Stimulated activated CD4-positive, alpha-beta T cell treated with anti-CD3 and anti-CD28 coated beads, Interleukin-1b, Interleukin-23, amount 100 ng/mL, for 1 hour (primary cell): ENCODE measurements at places on chromosomes 6 and 20.

DNA sequence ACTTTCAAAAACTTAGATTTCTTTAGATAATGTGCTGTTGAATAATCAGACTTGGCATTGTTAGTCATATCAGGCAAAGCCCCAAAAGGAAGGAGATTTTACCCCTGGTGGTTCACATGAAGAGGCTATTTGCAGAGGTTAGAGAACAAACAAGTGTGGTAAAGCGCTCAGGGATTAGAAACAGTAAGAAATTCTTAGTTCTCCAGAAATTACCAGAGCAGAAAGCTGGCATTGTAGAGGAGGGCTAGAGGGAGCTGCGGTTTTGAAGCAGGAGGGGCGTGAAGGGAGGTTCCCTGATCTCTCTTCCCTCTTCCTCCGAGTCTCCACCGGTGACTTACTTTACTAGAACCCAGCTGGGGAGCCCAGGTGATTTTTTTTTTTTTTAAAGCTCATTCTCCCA lies 10.2 kb downstream of the MYO6 start:
- DNase-seq = no peak

DNA sequence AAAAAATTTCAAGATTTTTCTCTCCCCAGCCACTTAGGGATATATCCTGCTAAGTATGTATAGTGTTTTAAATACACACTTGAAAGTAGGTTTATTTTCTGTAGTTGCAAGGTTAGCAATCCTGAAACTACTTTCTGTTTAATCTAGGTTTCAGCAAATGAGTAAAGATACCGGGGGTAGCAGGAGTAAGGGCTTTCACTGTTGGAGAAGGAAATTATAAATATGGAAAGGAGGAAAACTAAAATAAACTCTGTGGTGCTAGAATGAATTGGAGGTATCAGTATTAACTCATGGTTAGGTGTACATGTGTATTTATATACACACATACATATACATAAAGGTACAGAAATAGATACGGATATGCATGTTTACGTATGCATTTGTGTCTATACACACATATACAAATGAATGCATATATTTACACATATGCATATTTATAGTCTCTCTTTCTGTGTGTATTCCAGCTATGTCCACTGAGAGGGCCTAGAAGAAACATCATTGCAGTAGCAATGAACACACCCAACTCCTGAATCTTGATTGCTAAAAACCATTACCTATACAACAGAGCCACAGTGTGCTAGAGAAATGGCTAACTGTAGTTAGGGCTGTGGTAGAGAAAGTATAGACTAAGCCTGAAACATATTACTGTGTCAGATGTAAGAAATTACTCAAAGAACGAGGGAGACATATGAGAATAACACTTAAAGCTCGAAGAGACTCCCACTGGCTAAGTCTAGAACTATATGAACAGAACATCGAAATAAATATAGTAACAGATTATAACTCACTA lies 95.9 kb upstream of the EMILIN3 start:
- DNase-seq = no peak

DNA sequence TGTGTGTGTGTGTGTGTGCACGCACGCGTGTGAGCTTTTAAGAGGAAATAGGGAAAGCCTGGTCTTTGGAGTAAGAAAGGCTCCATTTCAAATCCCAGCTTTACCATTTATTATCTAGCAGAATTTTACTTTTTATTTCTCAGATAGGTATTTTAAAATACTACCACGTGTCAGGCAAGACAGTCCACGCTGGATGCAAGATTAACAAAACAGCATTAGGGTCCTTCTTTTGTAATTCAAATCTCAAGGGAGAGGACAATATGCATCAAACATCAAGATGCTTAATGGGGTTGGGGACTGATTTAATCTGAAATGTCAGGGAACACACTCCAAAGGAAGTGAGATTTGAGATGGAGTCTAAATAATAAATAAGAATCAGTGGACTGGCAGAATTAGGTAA lies 768.8 kb downstream of the PHF3 start:
- no peak for DNase-seq

DNA sequence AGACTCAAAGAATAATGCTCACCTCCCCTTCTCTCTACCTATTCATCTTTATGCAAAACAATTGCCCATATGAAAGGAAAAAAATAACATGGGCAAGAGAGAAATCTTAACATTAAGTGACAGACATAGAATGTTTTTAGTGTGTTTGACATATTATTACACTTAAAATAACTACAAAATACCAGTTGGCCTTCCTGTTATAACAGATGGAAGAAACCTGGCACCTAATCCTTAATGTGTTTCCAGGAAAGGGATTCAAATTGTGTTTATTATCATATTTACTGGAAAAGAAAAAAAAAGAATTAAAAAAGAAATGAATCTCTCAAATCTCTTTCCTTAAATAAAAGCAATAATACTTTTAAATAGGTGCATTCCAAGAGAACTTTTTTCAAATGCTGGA lies 158.6 kb downstream of the LAMP5 start:
- DNase-seq = no peak

- no peak for DNase-seq
These were observed 36.3 kb upstream of the TFAP2C start for GRCh38 chr20:56592817-56593216.

- no peak for DNase-seq
These were observed 293.8 kb downstream of the RFPL4B start for GRCh38 chr6:112640891-112641290.

GRCh38 chr20:49252556-49253350 lies 25.1 kb downstream of the ZNFX1 start:
- DNase-seq = no peak

DNA sequence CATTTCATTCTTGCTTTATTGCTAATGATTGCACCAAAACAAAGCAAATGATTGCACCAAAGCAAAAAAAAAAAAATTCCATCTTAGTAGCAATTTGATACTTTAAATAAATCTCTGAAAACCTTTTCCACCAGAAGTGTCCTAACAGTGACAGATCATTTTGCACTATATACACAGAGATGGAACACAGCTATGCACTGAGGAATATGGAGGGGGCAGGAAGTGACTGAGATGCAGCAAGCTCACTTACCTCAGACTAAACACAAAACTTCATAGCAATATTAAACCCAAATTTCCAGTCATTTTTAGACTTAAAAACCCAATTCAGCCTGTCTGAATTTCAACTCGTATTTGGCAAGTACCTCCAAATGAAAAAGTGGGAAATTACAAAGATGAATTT lies 41.2 kb downstream of the HIVEP2 start:
- DNase-seq = no peak

- DNase-seq = no peak
These were observed 38.0 kb downstream of the CST8 start for GRCh38 chr20:23528867-23529431.

GRCh38 chr6:37083243-37084138 lies 78.0 kb downstream of the FGD2 start:
- DNase-seq = no peak

DNA sequence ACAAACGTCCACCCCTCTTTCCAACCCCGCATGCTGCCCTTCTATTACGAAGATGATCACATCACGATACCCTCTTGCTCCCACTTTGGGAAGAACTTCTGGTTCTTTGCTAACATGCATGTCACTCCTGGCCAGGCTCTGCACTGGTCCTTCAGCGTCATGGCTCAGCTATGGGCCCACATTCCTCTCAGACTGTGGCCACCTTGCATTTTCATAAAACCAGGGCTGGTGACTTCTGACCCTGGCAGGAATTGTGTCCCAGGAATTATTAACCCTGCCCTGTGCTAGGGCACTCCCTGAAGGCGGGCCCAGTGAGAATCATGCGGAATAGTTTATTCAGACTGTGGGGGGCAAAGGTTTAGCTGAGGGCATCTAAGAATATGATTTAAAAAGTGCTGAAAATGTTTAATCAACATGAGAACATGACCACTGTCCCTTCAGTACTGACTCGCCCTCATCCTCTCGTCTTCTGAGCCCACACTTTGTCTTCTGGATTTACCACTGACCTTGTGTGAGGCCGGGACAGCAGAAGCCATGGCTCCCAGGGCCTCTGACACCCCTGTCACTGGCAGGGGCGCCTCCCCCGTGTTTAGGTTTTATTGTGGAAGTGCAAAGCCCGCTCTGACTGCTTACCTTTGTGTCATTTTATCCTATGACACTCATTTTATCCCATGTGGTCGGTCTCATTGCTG lies 38.1 kb upstream of the THBS2 start:
- no peak for DNase-seq

GRCh38 chr6:71852948-71853347 lies 33.4 kb upstream of the RIMS1 start:
- DNase-seq = no peak

DNA sequence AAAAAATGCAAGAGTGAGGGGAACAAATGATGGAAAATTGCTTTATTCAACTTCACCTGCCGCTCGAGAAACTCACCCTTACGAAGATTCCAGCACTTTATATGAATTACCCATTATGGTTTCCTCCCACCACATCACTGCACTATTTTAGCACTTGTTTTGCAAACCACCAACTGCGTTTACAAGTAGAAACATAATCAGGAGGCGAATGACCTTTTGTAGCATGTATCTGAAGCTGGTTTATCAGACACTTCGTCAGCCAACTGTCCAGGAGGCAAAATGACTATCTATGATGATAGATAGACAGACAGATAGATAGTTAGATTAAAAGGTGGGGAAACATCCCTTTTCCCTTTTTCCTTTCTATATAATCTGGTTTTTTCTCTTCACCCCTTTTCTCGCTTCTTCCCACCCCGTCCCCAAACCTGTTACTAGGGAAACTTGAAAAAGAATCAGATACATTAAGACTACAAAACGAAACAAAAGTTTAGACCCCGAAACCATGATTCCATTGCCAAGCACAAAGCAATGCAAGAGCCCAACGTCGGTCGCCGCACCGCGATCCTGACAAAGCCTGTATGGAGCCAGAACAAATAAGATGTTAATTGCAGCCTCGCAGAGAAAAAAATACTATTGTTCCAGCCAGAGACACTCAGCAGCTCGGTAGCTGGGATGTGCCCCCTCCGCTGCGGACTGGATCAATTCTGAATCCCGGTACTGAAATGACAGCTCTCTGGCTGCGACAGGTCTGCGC lies 933 bp upstream of the ADGRB3 start:
- DNase-seq = no peak

DNA sequence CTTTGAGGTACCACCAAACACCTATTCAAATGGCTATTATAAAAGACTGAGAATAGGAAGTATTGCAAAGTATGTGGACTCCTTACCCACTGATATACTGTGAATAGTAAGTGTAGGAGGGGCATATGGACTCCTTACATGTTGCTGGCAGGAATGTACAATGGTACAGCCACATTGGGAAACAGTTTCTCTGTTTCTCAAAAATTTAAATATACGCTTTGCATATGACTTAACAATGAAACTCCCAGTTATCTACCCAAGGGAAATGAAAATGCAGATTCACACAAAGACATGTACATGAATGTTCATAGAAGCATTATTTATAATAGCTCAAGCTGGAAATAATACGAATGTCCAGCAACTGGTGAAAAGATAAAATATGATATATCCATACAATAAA lies 5.5 kb upstream of the ENPP1 start:
- DNase-seq = no peak

GRCh38 chr6:101936516-101936915 lies 543.0 kb downstream of the GRIK2 start:
- DNase-seq = no peak

- no peak for DNase-seq
These were observed 96.6 kb downstream of the TMEM242 start for GRCh38 chr6:157226761-157227160.

DNA sequence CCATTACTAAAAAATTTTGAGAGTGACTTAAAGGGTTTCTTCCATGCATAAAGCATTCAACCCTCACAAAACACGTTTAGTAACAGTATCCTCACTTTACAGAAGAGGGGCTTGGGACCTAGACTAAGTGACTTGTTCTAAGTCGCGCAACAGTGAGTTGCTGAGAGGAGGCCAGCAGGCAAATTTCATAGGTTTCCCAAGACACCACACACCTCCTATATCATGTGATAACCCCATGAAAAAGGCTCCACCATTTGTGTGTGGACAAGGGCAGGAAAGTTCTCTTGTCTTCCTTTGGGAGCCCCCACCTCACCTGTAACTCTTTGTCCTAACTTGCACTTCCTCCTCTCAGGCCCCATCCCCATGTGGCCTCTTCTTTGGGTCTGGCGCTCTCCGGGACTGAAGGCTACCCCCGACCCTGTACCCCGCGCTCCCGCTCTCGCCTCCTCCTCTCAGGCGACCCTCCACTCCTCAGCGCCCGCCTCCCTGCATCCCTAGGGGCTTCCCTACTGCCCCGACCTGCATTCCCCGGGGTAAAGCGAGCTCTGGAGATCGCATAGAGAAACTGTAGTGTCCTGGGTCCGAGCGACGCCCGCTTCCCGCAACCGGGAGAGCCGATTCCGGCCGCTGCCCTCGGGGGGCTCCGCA lies 392 bp downstream of the PSMB8 start:
- no peak for DNase-seq

- DNase-seq = no peak
These were observed 1.1 kb downstream of the ZNF165 start for GRCh38 chr6:28081486-28081751.

GRCh38 chr6:82277686-82278085 lies 30.1 kb upstream of the IBTK start:
- DNase-seq = no peak

DNA sequence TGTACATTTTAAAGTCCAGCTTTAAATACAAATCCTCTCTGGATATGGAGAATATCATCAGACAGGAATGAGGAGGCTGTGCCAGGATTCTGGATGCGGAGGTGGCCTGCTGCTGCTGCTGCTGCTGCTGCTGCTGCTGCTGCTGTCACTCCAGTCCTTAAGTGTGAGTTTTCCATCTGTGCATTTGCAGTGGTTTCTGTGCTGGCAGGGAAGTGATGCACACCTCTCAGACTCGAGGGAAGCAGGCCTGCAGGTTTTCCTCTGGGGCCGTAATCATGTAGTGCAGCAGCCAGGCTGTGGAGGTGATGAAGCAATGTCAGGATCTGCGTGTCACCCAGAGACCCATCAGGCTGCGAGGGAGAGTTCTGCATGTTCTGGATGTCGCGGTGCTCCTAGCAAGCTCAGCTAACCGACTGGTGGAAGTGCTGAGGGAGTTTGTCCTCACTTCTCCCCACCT lies 32.0 kb downstream of the CFAP61 start:
- no peak for DNase-seq

DNA sequence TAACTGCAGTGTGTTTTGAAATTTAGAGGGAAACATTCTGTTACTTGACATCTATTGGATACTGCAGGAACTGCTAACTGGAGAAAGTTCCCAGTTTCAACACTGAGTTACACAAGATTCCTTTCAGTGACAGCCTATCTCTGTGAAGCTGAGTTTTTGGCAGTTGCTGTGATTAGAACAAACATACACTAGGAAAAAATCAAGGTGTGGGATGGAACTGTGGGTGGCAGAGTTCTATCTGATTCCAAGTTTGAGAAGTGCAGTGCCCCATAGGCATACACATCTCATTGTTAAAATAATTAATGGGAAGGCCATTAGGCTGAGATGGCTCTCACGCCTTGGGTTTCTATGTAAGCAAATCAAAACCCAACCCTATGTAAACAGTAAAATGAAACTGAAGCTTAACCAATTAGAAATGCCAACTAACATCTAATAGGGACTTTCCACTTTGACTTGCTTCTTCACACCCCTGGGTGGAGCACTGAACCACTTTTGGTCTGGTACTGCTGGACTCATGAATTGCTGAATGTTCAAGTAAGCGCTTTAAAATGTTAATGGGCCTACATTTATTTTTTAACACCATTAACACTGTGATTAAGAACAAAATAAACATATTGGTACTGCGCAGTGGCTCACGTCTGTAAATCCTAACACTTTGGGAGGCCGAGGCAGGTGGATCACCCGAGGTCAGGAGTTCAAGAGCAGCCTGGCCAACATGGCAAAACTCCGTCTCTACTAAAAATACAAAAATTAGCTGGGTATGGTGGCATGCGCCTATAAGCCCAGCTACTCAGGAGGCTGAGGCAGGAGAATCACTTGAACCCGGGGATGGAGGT lies 55.2 kb upstream of the TBC1D7 start:
- DNase-seq = no peak
